Caco-2 (cell line): ENCODE measurements at places on chromosomes 5 and 9.
A peak's percentile ranks its signal among the peaks of the same experiment; 100 is the strongest.

- no peak for DNase-seq
Measured at GRCh38 chr5:36355516-36355915, 53.8 kb upstream of the RANBP3L start.

DNA sequence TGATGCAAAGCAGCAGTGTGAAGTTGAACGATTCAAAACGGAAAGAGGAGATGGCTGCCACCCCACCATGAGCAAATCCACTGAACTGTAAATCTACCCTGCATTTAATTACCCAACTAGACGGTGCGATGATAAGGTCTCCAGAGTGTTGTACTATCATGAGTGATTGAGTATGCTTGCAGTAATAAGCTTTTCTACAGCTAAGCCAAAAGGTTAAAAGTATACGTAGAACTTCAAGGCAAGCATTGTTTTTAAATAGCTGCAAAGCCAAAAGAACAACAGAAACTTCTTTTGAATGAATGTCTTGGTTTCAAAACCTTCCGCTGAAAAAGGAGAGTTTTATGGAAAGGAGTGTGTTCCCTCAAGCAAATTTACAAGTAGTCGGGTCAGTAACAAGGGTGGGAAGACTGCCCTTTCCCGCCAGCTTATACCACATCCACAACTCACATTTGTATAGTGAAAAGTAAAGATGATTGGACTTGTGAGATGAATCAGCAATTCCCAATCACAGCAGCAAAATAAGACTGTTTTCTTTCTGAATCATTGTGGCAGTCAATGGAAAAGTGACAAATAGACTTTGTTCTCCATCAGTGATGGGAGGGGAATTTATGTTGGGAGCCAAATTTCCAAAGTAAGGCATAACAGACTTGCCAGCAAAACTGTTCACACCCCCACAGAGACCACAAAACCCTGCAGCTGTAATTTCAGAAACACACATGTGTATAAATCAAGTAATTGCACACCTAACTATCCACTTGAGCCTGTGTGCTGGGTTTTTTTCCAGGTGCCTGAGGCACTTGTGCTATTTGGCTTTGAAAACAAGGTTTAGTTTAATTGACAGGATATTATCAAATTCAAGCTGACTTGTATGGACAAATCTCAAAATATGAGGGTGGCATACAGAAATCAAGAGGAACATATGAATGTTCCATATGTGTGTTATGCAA lies 407.7 kb upstream of the GRAMD2B start:
- no peak for DNase-seq

DNA sequence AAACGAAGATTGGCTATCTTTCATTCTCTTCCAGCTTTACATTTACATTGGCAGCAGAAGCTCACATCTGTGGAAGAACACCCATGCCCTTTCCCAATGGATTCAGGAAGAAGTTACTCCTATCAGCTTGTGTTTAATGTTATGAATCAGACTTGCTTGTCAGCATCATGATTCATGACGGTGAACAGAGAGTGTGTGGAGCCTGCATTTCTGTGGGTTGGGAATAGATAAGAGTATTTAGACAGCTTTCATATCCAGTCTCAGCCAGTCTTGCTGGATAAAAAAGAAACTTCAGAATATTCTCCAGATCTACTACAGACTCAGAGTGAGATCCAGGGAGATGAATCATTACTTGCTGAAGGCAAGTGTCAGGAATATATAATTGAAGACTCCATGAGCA lies 812.9 kb upstream of the ZNF608 start:
- peak; percentile 37 for DNase-seq

DNA sequence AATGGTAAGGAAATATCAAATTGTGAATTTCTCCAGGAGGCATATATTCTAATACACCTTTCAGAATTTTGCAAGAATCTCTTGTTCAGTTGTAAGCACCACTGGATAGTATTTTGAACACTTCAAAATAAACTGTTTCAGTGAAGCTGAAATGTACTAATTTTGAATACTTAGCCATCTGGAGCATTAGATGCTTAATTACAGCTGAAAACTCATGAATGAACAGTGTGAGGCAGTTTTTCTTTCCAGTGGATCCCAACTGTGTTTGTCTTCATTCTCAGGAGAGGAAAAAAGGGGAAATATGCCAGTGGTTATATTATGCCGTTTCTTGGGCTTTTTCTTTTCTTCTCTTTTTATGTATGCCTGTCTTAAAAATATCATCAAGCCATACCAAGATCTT lies 306.0 kb upstream of the SEMA6A start:
- DNase-seq = no peak

- no peak for DNase-seq
Measured at GRCh38 chr9:89311346-89312221, 589 bp downstream of the CKS2 start.

GRCh38 chr5:158511454-158511853 lies 588.3 kb downstream of the EBF1 start:
- no peak for DNase-seq

DNA sequence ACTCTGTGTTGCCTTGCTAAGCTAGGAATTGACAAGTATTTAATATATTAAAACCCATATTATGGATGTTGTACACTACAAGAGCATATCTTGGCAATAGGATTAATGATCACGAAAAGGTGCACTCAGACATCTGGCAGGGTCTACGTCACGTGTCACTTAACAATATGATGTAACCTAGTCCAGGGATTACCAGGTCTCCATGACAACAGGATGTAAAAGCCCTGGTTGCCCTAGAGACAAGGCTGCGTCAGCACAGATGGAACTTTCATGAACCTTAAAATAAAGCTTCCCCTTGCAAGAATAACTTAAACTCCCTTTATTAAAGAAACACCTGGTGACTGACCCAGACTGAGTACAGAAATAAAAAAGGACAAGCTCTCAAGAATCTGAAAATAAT lies 717.8 kb downstream of the CDH18 start:
- no peak for DNase-seq

DNA sequence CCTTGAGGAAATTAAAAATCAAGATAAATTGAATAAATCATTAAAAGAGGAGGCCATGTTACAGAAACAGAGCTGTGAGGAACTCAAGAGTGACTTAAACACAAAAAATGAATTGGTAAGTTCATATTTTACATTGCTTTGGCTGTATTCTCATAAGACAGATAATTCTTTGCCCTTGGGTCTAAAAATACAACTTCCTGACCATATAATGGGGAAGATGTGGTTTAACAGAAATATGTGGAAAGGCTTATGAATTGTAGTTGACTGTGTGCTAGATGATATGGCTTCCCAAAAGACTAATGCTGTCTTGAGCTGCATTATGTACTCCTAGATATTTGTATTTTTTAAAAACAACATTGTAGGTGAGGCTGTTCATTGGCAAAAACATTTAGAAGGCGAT lies 33.1 kb downstream of the CNTRL start:
- DNase-seq = no peak

GRCh38 chr5:76816110-76816831 lies 2.6 kb upstream of the F2RL1 start:
- DNase-seq = no peak

- DNase-seq = peak; percentile 82
Measured at GRCh38 chr5:141326088-141326854, 4.0 kb upstream of the PCDHGA1 start.

- peak; percentile 96 for DNase-seq
Measured at GRCh38 chr5:150486402-150487198, 21.3 kb upstream of the NDST1 start.

- no peak for DNase-seq
Measured at GRCh38 chr9:124164811-124165210, 92.9 kb upstream of the NEK6 start.

GRCh38 chr9:37639109-37639762 lies 11.5 kb upstream of the FRMPD1 start:
- DNase-seq = no peak

DNA sequence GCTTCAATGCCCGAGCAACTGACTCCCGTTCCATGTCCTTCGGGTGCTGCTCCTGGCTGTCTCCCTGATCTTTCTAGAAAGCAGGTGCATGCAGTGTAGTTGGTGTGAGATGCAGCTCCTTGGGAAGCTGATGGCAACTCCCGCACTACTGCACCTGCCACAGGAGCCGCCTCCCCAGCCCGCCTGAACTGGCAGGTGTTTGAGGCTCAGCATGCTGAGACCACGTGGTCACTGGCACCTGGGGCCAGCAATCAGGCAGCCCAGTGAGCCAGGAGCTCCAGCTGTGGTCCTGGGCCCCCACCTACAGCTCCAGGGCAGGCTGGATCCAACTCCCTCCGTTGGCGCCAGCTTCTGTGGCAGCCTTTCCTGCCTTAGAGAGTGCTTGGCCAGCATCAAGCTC lies 111.5 kb downstream of the ICE1 start:
- no peak for DNase-seq

DNA sequence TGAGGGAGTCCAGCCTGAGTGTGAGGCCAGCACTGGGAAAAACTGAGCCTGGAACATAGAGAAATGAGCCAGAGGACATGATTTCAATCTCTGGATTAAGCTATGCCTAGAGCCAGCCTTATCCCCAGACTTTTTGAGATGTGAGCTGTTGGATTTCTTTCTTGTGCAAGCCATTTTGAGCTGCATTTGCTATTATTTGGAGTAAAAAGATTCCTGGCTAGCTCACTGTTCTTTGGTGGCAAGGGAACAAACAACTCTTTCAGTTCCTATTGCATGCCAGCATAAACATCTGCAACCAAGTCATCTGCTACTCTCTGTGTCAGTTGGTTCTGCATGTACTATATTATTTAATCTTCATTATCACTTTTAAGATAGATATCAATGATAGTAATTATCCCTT lies 70.1 kb upstream of the MAN2A1 start:
- DNase-seq = no peak

DNA sequence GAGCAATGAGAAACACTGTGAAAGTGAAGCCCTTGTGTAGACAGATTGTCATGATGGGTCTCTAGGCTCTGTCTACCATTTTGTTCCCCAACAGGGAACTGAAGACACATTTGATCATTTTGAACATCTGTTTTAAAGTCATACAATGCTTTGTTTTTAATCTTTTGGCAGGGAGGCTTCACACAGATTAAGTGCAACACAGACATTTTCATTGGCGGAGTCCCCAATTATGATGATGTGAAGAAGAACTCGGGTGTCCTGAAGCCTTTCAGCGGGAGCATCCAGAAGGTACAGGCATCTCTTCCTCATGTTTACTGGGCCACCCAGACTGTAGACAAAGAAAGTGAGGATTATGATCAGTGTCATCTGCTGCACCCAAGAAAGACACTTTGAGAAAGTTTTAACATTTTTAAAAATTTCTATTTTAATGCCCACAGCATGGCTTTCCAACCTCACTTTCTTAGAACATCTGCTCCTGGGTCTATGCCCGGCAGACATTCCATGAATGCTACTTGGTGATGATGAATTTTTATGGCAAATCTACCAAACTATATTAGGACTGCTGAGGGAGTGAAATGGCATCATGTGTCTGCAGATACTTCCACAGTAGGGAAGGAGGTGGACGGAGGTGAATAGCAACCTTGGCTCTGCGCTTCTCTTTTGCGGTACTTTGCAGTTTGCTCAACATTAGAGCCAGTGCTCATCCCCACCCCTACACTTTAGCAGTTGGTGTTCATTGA lies 121.3 kb downstream of the LIFR start:
- DNase-seq = no peak

GRCh38 chr5:38608874-38609273 lies 52.4 kb upstream of the LIFR start:
- no peak for DNase-seq

DNA sequence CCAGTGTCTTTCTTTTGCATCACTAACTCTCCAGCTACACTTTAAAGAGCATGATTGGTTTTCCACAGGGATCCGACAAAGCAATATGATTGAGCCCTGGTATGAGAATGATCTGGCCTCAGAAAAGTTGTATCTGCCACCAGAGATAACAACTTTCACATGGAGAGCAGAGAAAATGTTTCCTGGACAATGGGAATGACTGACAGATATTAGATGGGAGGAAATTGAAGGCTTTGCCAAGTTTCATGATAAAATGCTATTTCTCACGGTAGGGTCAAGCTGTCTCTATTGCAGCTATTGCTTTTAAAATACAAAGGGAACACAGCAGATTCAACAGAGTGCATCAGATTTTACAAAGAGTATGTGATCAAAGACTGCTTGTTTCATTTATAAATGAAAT lies 56.4 kb upstream of the GLIS3 start:
- DNase-seq = no peak

DNA sequence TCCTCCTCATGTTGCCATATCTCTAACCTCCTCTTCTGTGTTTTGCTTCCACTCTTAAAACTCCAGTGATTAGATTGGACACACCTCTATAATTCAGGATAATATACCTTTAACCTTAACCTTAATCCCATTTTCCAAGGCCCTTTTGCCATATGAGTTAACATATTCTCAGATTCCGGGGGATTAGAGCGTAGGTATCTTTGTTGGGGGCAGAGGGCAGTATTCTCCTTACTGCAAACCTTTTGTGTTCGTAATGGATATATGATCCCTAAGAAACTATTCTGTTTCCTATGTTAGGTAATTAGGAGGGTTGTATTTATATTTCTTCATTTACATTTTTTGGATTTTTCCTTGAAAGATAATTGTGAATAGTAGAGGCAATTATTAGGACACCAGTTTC lies 99.5 kb downstream of the VPS13A start:
- DNase-seq = no peak

- no peak for DNase-seq
Measured at GRCh38 chr5:149724130-149724840, 5.8 kb upstream of the PPARGC1B start.

DNA sequence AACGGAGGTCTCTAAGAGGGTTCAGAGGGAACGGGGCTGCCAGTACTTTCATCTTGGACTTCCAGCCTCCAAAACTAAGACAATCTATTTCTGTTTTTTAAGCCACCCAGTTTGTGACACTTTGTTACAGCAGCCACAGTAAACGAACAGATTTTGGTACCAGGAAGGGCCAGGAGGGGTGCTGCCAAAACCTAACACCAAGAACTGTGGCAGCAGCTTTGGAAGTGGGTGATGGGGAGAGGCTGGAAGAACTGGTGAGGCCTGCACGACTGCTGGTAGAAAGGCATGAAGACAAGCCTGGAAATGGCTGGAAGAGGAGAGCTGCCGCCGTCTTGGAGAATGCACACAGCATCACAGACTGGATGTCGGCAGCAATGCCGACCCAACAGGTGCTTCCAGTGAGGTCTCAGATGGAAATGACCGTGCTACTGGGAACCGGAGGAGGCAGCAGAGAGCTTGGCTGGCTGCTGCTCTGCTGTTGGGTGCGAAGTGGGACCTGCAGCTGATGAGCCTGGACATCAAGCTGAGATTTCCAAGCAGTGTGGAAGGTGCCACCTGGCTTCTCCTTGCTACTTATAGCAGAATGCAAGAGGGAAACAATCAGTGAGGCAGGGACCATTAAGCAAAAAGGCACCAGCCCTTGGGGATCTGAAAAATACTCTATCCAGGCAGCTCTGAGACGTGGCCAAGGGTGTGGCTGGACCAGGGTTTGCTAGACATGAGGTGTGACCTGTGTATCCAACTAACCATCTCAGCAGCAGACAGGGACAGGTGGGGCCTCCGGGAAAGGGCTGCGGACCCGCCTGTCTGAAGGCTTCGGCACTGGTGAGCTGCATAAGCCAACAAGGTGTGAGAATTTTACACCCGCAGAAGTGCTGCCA lies 4.7 kb upstream of the TMEM210 start:
- peak; percentile 71 for DNase-seq
